ENCODE measurements at places on chromosomes 12 and 14.

- no peak for DNase-seq
Observed at GRCh38 chr12:503111-503761, 43.5 kb downstream of the B4GALNT3 start.

DNA sequence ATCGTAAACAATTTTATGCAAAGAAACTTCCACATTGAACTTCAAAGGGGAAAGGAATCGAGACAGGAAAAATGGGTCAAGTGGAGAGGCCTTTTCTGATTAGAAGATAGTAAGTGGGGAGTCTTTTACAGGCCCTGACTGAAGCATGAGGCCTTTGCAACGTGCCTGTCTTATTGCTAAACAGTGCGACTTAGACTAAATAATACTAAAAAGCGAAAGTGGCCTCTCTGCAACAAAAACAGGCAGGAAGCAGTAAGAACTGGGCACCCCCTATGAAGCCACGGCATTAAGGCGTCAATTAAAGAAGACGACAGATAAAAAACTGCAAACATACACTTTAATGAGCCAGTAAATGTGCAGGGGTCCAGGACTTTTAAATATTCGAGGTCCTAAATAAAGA is 283.4 kb upstream of the GRIP1 start:
- DNase-seq, result no peak

DNA sequence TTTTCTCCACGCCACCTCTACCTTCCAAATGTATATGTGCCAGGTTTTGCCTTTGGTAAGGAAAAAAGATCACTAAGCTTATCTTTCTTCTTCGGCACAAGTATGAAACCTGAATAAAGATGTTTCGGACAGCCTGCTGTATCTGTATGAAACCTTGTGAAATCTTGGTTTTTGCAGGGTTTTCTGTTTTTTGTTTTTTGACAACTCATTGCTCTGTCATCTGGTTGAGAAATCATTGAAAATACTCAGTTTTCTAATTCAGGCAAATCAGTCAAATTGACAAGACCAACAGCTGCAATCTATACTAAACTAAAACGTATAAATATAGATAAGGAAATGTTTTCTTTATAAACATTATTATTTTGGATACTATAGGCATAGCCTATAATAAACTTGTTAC is 63.1 kb upstream of the FGD4 start:
- no peak for DNase-seq

- peak; percentile 92 for DNase-seq
Observed at GRCh38 chr12:124388679-124389137, 93.8 kb downstream of the RFLNA start.

DNA sequence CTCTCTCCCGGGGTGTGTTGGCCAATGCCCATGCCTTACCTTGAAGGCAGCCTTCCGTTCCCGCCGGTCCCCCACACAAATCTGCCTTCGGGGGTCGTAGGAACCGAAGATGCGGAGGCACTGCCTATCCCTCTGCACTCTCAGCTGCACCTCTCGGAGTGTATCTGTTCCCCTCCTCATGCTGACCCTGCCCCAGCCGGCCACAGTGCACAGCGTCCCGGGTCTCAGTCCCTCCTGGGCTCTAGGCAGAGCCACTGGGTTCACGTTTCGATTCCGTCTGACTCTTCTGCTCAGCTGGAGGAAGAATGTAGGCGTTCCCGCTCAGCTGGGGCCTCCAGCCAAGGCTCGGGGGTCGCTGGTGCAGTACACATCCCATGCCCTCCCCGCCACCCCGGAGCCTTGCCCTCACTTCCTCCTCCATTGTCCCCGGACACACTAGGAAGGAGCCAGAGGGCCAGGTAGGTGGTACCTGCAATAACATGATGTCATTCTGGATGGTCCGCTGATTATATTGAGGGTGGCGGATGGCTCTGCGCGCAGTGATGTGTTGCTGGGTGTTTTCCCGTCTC is 1.8 kb downstream of the CTSG start:
- no peak for DNase-seq

- no peak for DNase-seq
Observed at GRCh38 chr14:87186737-87187136, 806.2 kb downstream of the GALC start.

DNA sequence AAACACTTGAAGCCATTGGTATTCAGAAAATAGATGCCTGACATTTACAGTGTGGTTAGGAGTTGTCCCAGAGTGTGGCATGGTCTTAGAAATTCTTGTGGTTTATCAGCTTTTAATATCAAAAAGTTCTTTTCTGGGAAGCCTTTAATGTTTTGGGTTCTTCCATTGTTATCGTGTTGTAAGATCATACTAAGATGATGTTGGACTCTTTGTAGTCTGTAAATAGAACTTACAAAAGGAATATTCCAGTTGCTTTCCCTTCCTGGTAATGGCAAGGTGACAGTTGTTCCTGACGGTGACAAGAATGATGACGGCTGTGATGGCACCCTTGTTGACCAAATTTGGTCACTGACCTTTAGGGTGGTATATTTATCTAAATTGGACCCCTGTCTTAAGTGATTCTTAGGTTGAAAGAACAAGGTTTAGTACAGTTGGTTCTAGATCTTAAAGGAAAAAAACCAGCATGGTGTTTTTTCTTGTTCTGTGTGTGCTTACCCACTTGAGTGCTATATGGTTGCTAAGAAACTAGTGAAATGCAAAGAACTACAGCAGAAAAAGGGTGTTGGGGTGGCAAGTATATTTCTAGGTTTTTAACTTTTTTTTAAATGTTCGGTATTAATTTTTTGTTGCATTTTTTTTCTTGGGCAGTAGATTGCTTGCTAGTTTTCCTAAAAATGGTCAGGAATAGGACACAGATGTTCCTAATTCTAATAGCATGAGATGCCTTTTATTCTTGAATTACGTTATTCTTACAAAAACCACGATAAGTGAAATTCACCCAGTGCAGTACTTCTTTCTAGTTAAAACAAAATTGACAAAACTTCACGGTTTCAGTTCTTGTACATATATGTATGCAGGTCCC is 2.1 kb downstream of the ATP2A2 start:
- no peak for DNase-seq
